ENCODE measurements at places on chromosomes 4 and X. TPM values are rescaled to one million over a fixed set of nuclear protein-coding genes. Genes with fewer than 3 reads are reported as not detected.

DNA sequence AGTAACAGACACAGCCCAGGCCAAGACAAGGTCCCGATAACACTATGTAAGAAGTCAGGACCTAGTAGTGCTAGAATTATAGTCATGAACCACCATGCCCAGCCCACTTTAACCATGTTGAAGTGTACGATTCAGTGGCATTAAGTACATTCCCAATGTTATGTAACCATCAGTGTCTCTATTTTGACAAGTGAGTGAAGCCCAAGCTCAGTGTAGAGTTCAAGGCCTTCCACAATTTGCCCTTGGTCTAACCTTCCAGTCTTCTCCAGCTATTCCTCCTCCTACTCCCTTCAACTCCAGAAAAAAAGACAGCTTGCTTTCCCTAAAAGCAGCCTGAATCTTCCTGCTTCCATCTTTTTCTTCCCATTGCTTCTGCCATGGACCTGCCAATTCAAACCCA lies 31.5 kb downstream of the LIAS start:
- H3K4me1 ChIP-seq = no peaks in the 10 kb centered on the region
- H3K36me3 ChIP-seq = no peaks in the 10 kb centered on the region
- no peak overlapping the region for H3K27ac ChIP-seq
- H3K27me3 ChIP-seq = no peaks in the 10 kb centered on the region

- no peak for DNase-seq
- no peaks in the 10 kb centered on the region for H3K27me3 ChIP-seq
- no peak overlapping the region for H3K27ac ChIP-seq
- no peak overlapping the region for H3K4me3 ChIP-seq
- peaks cover 7% of the 10 kb centered on the region for H3K36me3 ChIP-seq
- no peaks in the 10 kb centered on the region for H3K4me1 ChIP-seq
Measured at GRCh38 chrX:130139474-130140201, 26.0 kb downstream of the AIFM1 start.

The YY2 gene
- total RNA-seq = not detected

The UCP1 gene
- total RNA-seq = not detected

The P2RY10 gene
- not detected for total RNA-seq

All from stomach (tissue), 19 donors.